A549 (cell line): ENCODE measurements at places on chromosomes 3 and 15. TPM values are rescaled to one million over a fixed set of nuclear protein-coding genes. Genes with fewer than 3 reads are reported as not detected.

SSUH2 gene
- polyA plus RNA-seq, result 0.35 to 0.56 TPM (median 0.47 TPM) in 3 replicates

MCF2L2 gene
- 0.03 to 0.04 TPM in 2 of 3 replicates, not detected in the other for polyA plus RNA-seq

VEPH1 gene
- 0.04 to 0.09 TPM in 2 of 3 replicates, not detected in the other for polyA plus RNA-seq

CCDC13 gene
- 0.33 to 0.54 TPM (median 0.41 TPM) in 3 replicates for polyA plus RNA-seq
